ENCODE measurements at places on chromosomes 7 and 10.

DNA sequence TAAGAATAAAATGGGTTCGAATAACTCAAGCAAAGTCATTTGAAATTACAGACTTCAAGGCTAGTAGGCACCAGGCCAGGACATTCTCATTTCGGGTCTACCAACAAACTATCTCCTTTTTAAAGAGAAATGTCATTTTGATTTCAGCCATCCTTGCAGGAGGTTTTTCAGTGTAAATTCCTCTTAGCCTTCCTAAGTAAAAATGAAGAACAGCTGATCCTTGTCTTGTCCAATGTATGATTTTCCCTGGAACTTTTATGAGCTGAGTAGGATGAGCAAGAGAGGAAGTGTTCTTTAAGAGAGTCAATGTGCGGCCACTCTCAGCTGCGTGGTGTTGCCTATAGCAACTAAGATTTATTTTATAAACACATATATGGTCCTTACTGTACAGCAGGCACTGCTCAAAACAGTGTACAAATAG lies 110.1 kb downstream of the PLCE1 start:
- DNase-seq = no peak

GRCh38 chr10:25068152-25069058 lies 52.0 kb downstream of the THNSL1 start:
- DNase-seq = no peak

DNA sequence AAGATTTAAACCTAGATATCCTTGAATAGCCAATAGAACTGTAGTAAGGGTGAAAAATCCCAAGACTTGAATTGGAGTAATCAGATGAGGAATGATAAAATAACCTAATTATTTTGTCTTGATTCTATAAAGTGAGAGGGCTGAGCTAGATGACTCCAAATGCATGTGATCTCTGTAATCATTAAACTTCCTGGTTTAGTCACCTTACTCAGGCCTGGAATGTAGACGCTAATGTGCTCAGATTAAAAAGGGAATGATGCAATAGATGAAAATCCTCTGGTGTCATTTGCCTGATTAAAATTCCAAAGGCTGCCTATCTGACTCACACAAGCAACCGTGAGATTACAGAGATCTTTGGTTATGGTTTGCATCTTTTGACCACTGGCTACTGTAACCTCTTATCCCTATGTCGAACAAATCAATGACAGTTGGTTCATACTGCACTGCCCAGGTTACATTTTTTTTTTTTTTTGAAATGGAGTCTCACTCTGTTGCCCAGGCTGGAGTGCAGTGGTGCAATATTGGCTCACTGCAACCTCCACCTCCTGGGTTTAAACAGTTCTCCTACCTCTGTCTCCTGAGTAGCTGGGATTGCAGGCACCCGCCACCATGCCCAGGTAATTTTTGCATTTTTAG lies 2.9 kb upstream of the HKDC1 start:
- no peak for DNase-seq

DNA sequence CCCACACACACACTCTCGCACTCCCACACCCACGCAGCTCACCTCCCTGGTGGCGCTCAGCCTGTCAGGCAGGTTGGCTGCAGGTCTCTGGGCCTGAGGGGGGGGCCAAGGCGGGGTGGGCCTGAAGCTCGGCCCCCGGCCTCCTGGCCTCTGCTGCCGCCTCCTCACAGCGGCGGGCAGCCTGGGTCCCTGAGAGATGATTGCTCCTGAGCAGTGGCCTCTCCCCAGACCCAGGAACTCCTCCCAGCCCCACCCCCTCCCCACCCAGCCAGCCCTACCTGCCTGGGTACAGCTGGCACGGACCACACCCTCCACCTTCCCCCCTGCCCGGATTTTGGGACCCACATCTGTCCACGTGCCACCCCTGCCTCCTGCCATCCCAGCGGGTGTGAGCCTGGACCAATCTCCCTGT lies 4.6 kb upstream of the TMEM184A start:
- no peak for DNase-seq

- peak; percentile 38 for DNase-seq
Observed at GRCh38 chr7:151759591-151760042, 117.3 kb downstream of the PRKAG2 start.

- DNase-seq = no peak
Observed at GRCh38 chr7:19482628-19483027, 226.2 kb downstream of the POLR1F start.

- DNase-seq = no peak
Observed at GRCh38 chr7:87541648-87542047, 59.0 kb downstream of the ABCB1 start.

- no peak for DNase-seq
Observed at GRCh38 chr7:139103057-139103815, 6.3 kb downstream of the ZC3HAV1 start.

DNA sequence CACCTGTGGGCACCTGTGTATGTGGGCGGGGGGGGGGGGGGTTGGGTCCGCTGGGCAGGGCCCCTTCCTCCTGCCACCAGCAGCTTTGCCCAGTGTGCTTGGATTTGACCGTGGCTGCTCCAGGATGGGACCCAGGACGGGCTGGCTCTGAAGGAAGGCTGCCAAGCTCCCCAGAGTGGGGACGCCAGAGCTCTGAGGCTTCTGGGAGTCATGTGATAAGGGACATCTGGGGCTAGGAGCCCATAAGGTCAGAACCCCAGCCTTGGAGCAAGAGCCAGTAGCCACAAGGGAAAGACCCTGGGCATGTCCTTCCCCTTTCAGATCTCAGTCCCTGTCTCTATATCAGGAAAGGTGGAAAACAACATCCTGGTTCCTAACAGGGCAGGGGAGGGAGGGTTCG lies 21.8 kb upstream of the AMZ1 start:
- DNase-seq = no peak

- no peak for DNase-seq
Observed at GRCh38 chr7:158285383-158285770, 302.2 kb downstream of the PTPRN2 start.

GRCh38 chr7:16203065-16203464 lies 218.3 kb downstream of the CRPPA start:
- no peak for DNase-seq

- no peak for DNase-seq
Observed at GRCh38 chr10:46248651-46249146, 38.1 kb upstream of the ANTXRL start.

DNA sequence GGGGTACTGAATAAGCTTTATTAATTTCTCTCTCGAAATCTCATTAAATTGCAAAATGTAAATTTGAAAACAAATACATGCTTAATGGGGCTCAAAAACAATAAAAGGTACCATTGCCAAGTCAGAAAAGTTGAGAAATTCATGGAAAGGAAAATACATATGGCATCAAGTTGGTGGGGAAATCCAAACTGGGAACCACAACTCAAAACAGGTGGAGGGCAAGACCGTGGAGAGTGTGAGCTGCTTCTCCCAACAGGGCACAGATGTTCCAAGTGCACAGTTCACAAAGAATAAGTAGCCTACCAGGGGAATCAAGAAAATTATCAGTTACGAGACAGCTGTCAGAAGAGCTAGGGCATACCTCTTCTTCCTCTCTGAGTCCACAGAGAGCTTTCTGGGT lies 26.6 kb downstream of the MKX start:
- DNase-seq = no peak

DNA sequence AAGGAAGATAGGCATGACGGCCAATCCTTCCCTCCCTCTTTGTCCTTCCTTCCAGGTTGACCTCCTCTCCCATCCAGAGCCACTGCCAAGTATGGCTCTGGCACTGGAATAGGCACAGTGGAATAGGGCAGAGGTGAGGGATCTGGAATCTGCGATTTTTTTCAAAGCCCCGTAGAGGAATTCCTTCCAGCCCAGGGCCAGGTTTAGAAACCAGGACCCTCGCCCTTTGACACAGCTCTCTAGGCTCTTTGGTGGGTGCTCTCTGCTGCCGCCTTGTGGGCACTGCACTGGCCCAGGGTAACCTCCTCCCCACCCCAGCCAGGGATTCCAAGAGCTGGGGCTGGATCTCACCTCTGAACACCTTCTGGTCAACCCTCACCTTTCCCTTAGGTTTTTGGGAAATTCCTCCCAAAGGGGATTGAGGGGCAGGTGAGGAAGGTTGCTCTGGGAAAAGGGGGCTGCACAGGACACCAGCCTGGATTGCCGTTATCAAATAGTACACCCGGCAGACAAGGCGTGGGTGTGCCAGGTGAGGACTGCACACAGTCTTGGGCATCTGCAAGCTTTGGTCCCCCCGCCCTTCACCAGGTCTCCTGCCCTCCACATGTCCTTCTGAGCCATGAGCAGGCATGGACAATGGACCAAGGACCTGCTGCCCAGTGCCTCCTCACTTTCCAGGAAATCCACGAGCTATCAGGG lies 22.8 kb downstream of the C10orf105 start:
- peak; percentile 56 for DNase-seq

DNA sequence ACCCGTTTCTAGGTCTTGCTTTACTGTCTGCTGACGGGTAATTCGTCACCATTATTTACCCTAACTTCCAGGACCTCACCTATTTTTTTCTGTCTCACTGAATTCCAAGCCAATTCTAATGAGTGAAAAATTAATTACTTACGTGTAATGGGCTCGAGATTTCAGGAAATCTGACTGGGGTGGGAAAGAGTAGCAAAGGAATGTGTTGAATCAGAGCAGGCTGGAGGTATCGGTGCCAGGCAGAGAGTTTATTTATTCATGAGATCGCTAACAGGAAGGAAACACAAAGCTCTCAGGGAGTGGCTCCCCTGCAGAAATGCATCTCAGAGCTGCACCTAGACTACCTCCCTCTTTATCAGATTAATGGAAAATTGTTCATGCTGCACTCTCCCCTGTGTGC lies 4.0 kb upstream of the DIP2C start:
- DNase-seq = no peak

DNA sequence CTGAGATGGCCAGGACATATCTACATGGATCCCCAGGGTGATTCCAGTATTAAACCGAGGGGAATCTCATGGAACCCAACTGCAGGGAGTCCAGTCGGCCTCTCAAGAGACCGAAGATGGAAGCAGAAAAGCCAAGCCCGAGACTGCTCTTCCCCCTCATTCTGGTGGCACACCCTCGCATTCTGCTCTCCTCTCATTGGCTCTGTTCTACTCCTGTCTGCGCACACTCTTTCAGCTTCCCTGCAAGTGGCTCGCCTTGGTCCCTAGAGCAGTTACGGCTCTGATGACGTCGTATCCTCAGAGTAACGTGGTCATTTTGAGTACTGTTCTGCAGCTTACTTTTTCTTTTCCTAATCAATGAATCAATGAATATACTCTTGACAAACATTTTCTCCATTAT lies 72.6 kb upstream of the RHEB start:
- DNase-seq = no peak

DNA sequence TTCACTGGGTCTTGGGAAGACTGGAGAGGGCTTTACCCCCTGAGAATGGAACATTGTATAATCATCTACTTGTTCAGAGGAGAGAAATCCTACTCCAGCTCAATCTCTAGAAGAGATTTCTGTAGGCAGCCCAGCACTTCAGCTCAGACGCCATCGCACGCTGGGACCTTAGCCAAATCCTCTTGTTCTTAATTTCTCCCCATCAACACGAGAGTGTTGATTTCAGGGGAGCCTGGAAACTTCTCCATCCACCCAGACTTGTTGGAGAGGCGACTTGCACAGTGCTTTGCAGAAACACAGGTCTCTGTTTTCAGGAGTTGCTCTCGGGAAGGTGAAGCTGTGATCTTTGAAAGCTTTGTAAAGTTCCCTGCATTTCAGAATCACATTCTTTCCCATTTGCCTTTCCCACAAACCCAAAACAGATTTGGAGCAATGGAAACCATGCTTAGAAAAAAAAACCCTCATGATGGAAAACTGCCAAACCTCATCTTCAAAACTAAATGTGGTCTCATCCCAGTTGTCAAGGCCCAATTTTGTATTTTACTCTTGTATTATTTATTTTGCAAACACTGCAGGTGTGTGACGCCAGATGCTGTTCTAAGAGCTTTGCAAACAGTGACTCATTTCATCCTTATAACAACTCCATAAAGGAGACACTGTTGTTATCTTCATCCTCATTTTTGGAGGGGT lies 60.9 kb downstream of the CALML3 start:
- DNase-seq = no peak

DNA sequence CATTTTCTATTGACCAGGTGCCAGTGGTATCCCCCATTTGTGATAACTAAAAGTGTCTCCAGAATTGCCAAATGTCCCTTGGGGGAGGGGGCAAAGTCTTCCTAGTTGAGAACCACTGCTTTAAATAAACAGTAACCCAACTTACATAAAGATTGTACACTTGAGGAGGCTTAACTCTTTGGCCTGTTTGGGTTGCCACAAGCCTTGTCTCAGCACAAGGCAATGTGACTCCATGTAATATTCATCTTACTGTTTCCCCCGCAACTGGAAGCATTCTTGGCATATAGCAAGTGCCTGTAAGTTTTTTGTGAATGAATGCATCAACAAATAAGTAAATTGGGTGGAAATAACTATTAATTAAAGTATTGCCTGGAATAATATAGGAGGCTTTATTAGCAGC lies 108.3 kb downstream of the ANK3 start:
- DNase-seq = no peak

DNA sequence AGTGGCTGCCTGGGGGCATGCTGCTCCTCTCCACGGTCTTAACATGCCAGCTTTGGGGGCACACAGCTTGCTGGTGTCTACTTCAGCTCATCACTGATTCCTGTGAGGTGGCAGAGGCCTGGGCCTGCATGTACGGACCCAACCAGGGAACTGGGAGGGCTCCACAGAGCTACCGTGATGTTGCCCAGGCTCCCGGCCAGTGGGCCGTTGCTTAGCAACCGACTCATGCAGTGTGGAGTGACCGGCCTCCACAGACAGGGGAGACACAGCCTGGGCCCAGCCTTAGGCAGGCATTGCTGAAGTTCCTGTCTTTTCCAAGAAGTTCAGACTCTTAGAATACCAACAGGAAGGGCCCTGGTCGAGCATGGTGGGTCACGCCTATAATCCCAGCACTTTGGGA lies 25.8 kb upstream of the SH2B2 start:
- no peak for DNase-seq

DNA sequence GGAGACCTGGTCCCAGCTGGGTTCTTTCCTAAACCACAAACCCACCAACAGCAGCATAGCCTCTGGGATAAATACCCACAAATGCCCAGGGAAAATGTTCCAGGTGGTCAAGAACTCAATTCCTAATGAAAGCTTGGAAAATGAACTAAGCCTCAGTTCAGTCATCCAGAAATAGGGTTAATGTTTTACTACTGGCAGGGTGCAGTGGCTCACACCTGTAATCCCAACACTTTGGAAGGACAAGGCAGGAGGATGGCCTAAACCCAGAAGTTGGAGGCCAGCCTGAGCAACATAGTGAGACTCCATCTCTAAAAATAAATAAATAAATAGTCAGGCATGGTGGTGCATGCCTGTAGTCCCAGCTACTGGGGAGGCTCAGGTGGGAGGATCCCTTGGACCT lies 82.2 kb downstream of the SVOPL start:
- no peak for DNase-seq

- no peak for DNase-seq
Observed at GRCh38 chr10:126224967-126225671, 163.2 kb downstream of the ADAM12 start.

DNA sequence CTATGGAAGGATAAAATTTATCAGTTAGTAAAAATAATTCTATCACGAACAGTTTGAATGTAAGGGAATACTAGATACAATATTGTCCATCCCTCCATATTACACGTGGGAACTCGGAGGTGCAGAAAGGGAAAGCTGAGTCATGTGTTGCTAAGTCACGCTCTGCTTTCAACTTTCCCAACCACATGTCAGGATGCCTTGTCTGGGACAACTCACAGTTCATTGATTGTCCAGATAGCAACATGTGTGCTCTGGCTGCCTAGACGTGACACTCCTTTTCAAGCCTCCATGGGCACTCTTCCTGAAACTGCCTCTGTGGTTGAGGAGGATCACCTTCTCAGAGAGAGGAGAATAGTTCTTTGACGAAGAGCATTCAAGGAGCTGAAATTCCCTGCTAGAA lies 808.1 kb downstream of the GRID1 start:
- no peak for DNase-seq

GRCh38 chr7:29641651-29642050 lies 78.0 kb downstream of the PRR15 start:
- no peak for DNase-seq
